ENCODE measurements at places on chromosomes 3 and 15.

DNA sequence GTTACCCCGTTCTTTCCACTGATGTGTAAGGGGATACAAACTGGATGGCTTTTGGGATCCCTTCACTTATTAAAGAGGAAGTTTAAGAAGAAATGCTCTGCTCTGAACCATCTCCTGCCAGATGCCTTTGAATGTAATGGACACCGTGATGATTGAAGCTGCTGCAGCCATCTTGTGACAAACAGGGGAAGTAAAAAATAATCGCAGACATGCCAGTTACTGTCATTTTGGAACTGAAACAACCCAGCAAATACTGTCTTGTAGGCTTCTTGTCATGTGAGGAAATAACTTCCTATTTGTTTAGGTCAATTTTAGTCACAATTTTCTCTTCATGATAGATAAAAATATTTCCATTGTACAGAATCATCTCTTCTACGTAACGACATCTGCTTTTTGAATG lies 224.0 kb downstream of the CHL1 start:
- DNase-seq: no peak

DNA sequence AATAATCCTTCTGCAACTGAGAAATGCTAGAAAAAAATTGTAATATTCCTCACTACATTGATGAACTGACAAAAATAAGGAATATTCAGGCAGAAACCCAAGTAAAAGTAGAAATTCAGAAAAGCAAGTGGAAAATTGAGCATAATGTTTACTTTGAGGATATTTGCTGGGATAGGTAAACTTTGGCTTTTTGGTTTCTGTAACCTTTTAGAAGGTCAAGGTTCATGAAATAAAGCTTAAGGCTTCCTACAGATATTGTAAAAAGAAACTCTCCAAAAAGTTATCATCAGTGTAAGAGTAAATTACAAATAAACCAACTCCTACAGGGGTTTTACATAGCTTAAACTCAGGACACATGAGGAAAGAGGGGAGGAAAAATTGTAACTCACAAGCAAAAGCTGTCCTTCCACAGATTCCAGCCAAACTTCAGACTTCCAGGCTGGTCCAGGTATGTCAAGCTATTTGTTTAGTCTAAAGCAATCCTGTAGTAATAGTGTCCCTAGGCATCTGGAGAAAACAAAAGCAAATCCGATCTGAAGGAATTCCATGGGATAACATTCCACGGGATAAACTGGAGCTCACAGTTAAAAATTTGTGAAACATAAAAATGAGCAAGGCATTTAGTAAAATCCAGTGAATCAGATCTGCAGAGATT lies 21.1 kb downstream of the C3orf70 start:
- no peak for DNase-seq

DNA sequence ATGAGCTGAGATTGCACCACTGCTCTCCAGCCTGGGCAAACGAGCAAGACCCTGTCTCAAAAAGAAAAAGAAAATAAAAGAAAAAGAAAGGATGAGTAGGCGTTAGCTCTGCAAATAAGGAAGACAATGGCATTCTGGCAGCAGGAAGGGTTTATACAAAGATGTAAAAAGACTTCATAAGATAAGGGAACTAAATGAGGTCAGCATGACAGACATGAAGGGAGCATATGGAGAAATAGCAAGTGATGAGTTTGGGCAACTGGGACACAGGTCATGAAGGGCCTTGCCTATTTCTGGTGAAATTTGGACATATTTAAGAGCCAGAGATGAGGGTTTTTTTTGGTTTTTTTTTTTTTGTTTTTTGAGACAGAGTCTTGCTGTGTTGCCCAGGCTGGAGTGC lies 24.5 kb downstream of the TMEM266 start:
- DNase-seq: no peak

GRCh38 chr3:155283092-155284056 lies 10.1 kb downstream of the STRIT1 start:
- no peak for DNase-seq

DNA sequence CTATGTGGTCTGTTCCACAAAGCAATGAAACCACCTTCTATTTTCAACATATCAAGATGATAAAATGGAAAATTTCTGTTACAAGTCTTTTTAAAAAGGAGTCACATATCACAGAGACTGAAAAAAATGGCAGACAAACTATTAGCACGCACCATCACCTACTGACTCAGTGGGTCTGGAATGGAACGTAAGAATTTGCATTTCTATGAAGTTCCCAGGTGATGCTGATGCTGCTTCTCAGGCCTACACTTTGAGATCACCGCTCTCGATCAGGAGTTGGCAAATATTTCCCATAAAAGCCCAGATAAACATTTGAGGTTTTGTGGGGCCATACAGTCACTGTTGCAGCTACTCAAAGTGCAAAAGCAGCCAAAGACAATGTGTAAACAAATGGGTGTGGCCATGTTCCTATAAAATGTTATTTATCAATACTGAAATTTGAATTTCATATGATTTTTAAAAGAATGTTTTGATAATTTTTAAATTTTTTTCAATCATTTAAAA lies 142.9 kb downstream of the ADAM10 start:
- no peak for DNase-seq
